ENCODE measurements at places on chromosomes 3 and 15.

- DNase-seq, result no peak
Measured at GRCh38 chr15:79341396-79341795, 30.5 kb downstream of the TMED3 start.

- no peak for DNase-seq
Measured at GRCh38 chr3:197505796-197506548, 49.8 kb downstream of the BDH1 start.

DNA sequence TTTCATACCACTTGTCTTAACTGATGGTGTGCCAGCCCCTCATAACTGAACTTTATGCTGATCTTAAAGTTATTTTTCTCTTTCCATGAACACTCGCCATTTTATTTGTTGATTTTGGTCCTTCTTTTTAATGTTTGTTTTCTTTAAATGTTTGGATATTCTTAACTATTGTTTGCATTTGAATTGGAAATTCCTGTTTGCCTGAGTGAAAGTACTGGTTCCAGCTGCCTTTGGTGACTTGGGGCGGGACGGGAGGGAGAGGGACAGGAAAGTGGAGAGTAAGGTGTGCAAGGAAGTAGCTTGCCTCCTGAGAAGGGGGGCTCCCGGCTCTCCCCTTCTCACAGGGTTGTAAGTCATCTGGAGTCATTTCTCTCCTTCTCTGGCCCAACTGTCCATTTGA, 287.1 kb upstream of the PPP2R3A start:
- DNase-seq, result no peak

DNA sequence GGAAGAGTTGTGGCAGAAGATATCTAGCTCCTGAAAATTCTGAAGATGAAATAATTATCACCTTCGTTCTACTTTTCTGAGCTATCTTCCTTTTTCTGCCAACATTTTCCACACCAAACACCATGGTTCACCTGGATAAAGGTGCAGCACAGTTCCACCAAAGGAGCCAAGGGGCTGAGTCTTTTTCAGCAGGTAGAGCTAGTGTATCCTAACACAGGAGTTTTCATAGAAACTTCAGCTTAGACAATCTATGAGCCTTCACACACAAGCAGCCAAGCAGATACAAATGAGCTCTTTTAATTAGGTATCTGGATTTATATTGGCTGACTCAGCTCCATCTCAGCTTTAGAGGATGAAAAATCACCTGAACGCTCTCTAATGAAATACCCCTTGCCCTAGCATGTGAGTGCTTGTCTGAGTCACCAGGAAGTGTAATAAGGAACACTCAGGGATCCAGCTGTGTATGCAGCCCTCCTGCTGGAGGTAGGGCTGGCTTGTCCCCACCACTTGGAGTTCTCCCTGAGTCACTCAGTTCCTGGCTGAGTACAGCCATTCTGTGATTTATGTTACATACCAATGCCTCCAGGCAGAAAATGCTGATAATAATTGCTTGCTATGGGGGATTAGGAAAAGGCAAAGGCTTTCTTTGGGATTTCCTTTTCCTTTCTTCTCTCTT, 385.7 kb downstream of the LSAMP start:
- DNase-seq, result no peak

- DNase-seq, result no peak
Measured at GRCh38 chr3:15347063-15347736, 14.8 kb upstream of the SH3BP5 start.

- no peak for DNase-seq
Measured at GRCh38 chr15:82014989-82015388, 30.8 kb downstream of the MEX3B start.

GRCh38 chr3:158652463-158652862, 8.1 kb downstream of the GFM1 start:
- DNase-seq, result no peak

DNA sequence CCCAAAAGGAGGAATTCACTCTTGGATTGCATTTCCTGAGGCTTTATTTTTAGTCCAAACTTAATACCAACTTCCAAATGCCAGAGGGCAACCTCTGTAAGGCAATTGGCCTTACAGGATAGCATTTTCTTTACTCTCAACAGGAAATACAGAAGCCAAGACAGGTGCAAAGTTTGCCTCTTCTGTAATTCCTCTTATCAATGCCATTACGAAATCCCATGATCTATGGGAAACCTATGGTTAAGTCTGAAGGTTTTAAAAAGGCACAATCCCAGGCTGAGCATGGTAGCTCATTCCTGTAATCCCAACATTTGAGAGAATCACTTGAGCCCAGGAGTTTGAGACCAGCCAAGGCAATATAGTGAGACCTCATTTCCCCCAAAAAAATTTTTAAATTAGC, 14.9 kb downstream of the PKM start:
- no peak for DNase-seq

DNA sequence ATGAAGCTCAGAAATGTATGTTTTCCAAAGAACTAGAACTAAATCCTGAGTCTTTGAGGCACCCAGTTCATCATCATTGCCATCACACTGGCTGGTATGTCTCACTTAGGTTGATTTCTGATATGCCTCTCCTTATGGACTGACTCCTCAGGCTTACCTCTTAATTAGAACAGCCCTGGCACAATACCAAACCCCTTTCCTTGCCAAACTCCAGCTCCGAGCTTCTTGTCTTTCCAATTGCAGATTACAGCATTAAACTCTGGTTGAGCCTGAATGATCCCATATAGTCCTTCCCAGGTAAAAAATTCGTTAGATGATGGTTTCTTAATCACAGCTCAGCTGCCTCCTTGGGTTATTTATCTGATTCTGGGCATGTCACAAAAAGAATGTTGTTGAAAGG, 66.3 kb downstream of the RTP4 start:
- no peak for DNase-seq

- no peak for DNase-seq
Measured at GRCh38 chr3:30140356-30141075, 465.9 kb upstream of the TGFBR2 start.

GRCh38 chr15:28021281-28022039, 77.7 kb downstream of the OCA2 start:
- no peak for DNase-seq

DNA sequence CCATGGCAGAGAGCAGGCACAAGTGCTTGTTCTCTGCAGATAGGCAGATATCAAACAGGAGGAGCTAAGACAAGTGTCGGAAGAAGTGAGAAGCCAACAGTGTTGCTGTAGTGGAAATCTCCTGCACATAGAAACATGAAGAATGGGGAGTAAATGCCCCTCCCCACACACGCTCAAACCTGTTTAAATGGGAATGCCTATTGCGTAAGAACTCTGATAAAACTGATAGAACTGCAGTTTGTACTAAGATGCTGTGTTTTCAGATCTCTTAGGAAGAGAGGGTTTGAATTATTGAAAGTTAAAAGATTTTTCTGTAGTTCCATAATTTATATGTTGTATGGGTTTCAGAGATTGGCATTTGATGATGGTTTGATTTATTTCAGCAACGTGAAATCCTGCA, 19.6 kb downstream of the EIF2AK4 start:
- DNase-seq, result no peak

DNA sequence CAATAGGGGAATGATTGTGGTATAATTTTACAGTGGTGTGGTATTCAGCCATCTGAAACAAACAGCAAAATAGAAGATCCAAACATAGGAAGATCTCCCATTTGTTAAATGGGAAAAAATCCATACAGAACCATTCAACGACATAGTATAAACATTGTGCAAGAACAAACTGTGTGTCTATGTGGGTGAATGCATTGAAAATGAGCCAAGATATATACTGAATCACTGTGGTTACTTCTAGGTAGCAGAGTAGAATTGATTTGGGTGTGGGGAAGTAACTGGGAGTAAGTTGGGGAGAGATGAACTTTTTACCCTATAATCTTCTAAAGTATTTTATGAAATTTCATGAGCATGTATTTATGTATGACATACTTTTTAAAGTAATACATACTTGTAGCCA, 123.1 kb upstream of the UMPS start:
- no peak for DNase-seq

GRCh38 chr3:128320551-128321340, 145.9 kb downstream of the DNAJB8 start:
- no peak for DNase-seq

DNA sequence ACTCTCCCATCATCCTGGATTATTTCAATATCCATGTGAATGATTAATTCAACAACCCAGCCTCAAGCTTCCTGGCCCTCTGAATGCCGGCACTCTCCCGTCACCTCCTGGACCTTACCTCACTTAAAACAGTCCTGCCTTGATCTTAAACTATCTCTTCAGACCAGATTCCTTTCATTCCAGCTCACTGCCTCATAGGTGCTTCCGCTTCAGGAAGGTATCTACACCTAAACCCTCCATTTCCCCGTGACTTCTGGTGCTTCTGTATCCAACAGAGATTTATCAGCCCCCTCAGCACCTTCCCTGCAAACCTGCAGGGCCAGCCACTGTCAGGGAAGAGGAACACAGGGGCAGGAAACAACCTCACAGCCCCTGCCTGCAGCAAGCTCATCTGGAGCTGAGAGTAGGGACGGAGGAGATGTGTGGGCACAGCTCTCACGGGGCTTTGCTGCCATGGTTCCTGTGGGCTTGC, 98.9 kb upstream of the TJP1 start:
- DNase-seq, result no peak

DNA sequence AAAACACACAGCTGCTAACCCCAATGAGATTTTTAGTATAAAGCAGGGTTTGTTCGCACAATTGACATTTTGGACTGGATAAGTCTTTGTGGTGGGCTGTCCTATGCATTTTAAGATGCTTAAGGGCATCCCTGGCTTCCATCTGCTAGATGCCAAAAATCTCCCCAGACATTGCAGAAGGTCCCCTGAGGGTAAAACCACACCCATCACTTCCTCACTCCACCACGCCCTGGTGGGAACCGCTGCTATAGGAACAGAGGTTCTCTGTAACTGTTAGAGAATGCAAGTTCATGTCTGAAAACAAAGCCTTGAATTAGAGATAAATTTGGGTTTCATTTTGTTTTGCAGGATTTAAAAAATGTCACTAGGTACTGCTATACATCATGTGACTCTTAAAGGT, 67.7 kb downstream of the ARHGEF26 start:
- no peak for DNase-seq

DNA sequence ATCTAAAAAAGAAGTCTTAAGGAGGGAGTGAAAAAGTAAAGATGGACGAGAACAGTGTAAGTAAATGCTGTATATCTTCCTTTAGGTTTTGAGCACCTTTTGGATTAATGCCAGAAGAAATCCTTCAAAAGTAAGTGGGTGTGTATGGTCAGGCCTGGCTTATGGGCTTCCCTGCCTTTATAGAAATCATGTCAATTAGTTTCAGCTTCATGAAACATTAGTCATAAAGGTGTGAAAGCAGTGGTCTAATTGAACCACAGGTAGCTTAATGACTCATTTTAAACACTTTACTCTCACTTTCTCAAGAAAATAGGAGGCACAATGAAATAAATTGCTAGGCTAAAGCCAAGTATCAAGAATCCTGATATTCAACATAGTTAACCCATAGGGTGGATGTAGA, 467.4 kb upstream of the DPPA4 start:
- DNase-seq, result no peak

GRCh38 chr15:77616072-77616471, 16.6 kb downstream of the LINGO1 start:
- DNase-seq, result no peak

DNA sequence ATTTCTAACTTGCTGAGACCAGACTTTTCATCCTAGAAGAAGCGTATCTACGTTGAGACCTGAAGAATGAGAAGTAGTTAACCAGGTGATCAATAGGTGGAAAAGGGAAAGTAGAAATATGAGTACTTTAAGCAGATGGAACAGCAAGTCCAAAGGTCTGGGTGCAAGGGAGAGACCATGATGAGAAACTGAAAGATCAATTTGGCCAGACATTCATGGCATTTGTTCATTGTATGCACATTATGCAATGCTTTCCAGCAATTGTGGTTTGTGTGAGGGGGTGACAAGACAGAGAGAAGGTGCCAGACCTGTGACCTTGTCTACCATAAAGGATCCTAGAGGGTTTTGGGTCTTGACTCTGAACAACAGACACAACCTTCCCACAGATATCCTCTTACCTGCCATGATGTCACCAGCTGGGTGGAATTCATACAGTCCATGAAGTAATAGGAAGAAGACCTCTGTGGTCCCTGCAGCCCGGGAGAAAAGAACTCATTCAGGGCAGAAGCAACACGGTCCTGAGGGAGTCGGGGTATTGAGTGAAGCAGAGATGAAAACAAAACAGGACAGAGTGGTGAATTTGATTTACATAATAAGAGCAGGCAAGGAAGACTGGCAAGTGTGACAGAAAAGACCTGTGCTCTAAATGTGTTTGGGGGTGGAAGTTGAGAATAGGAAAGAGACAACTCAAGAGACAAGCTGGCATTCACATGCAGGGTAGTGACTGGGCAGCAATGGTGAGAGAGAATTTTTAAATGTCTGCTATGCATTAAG, 63.4 kb upstream of the PSMD6 start:
- no peak for DNase-seq

- DNase-seq, result no peak
Measured at GRCh38 chr3:10377148-10377725, 56.3 kb upstream of the SEC13 start.

DNA sequence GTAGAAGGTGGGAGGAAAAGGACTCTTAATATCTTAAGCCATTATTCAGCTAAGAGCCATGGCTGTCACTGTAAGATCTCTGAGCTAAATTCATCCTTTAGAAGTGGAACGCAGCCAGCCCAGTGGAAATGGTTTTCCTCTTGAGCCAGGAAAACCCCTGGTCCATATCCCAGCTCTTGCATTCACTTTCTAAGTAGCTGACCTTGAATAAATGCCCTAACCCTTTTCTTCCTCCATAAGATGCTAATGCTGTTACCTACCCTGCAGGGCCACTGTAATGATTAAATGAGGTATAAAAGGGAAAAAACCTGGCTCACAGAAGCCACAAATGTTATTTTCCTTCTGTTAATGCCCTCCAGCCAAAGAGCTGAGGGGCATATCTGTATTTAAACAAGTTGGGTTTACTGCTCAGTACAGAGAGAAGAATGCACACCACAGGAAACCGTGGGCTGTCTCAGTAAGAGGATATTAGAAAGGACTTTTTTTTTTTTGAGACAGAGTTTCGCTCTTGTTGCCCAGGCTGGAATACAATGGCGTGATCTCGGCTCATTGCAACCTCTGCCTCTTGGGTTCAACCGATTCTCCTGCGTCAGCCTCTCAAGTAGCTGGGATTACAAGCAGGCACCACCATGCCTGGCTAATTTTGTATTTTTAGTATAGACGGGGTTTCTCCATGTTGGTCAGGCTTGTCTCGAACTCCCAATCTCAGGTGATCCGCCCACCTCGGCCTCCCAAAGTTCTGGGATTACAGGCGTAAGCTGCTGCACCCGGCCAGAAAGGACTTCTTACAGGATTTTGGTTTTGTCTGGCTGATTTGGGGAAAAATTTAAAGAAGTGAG, 6.8 kb downstream of the UBL7 start:
- no peak for DNase-seq

DNA sequence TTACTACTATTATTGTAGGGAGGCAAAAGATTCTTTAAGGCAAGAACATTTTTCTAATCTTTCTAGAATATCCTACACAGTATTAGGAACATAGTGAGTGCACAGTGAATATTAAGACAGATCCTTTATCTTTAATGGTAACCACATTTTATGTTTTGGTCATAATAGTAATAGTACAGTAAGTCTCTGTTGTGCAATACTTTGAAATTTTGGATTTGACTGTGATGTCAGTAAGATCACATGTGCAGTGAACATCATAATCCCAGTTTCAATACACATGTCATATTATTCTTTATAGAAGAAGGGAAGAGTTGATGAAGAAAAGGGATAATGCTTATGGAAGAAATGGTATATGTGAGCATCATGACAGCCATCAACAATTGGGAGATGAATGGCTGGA, 10.7 kb downstream of the STT3B start:
- no peak for DNase-seq

Measured in activated CD4-positive, alpha-beta T cell treated with anti-CD3 and anti-CD28 coated beads for 4 hours (primary cell).